ENCODE measurements at places on chromosomes 7 and 10.

DNA sequence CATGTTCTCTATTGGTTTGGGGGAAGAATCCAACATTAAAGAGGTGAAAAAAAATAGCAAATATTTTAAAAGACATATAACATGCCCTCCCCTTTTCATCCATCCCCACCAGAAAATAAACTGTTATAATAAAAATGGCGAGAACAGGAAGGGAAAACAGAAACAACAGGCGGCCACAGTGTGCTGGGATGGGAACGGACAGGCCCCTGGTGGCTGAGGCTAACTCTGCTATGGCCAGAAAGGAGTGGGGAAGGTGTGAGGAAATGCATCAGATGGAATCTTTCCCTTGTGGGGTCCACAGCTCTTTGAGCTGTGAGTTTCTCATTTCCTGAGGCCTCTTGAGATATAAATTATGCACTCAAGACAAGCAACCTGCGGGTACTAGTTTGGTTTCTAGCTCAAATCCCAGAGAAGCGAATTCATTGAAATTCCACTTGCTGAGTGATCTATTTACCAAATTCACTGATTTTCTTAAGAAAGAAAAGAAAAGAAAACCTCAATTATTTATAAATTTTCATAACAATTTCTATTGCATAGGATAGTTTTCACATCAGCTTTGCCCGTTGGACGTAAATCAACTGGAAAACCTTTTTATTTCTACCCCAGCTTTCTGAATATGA, 139.5 kb downstream of the BMPER start:
- DNase-seq = no peak

GRCh38 chr7:135200821-135201331, 10.4 kb downstream of the WDR91 start:
- DNase-seq = no peak

GRCh38 chr10:80158598-80159127, 26.1 kb downstream of the PLAC9 start:
- DNase-seq = peak; percentile 97

- peak; percentile 73 for DNase-seq
Measured at GRCh38 chr10:103470761-103471653, 8.0 kb downstream of the CALHM3 start.

DNA sequence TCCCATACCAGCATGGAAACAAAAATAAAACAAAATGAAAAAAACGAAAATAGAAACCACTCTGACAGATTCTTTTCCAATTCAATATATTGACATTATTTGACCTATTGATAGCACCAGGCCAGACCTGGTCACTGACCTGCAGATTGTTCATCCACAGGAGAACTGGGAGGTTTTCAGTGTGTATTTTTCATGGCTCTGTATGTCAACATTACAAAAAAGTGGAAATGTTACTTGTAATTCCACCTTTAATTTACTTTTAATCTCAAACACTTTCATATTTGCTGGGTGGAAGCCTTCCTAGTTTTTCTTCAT, 2.9 kb downstream of the HKDC1 start:
- no peak for DNase-seq

DNA sequence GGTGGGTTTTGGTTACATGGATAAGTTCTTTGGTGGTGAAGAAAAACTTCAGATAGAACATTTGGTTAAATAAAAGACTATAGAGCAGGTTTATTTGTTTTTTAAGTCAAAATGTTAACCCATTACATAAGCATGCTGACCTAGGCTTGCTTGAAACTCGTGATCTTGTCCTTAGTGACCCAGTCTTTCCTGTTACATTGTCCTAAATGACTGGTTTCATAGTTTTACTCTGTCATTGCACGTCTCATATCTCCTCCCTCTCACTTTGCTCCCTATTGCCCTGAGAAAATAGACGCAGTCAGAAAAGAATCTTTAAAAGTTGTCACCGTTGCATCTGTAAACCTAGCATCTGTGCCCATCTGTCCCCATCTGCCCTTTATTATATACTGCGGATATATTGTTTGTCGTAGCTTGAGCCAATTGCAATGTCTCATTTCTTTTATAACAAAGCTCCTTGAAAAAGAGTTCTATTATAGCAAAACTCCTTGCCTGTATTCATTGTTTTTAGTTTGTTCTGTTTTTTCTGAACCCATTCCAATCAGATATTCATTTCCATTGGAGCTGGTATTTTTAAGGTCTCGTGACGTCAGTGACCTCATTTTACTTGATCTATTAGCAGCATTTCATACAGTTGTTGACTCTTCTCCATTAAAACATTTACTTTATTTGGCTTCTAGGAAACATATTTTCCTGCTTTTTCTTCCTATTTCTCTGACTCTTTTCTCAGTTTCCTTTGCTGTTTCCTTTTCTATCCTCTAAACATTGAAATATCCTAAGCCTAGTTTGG, 57.3 kb downstream of the HELLS start:
- DNase-seq = peak; percentile 34

DNA sequence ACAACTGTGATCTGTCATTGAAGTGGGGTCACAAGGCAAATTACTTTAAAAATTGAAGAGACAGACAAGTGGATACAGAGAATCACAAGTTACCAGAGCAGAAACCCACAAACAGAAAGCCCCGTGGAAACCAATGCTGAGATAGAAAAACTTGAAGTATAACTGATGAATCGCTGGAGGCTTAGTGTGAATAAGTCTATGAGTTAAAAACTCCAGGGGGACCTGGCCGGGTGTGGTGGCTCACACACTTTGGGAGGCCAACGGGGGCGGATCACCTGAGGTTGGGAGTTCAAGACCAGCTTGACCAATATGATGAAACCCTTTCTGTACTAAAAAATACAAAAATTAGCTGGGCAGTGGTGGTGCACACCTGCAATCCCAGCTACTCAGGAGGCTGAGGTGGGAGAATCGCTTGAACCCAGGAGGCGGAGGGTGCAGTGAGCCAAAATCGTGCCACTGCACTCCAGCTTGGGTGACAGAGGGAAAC, 69.7 kb upstream of the ZNRF2 start:
- DNase-seq = no peak

- DNase-seq = no peak
Measured at GRCh38 chr7:133202942-133203341, 49.9 kb upstream of the EXOC4 start.

GRCh38 chr7:131555552-131556052, 826 bp downstream of the PODXL start:
- no peak for DNase-seq

GRCh38 chr10:47112612-47113011, 187.4 kb upstream of the GDF10 start:
- no peak for DNase-seq

- DNase-seq = no peak
Measured at GRCh38 chr10:119419931-119420330, 122.6 kb downstream of the RGS10 start.

DNA sequence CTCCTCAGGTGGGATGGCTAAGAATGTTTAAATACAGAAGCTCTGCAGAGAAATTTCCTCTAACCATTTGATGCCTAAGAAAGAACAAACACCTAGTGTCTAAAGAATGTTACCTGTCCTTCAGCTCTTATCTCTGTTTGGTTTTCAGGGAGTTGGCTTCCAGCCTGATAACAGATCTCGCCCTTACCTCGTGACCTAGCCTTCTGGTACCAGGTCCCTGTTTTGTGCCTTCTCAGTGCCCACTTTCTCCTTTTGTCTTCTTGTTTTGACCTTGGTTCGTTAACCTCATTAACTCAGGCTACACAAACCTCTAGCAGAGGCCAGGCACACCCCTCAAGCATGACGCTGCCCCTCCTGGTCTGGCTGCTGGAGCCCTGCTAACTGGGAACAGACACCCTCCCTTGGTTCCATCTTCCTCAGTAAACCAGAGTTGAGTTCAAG, 16.1 kb upstream of the RAB11FIP2 start:
- no peak for DNase-seq

DNA sequence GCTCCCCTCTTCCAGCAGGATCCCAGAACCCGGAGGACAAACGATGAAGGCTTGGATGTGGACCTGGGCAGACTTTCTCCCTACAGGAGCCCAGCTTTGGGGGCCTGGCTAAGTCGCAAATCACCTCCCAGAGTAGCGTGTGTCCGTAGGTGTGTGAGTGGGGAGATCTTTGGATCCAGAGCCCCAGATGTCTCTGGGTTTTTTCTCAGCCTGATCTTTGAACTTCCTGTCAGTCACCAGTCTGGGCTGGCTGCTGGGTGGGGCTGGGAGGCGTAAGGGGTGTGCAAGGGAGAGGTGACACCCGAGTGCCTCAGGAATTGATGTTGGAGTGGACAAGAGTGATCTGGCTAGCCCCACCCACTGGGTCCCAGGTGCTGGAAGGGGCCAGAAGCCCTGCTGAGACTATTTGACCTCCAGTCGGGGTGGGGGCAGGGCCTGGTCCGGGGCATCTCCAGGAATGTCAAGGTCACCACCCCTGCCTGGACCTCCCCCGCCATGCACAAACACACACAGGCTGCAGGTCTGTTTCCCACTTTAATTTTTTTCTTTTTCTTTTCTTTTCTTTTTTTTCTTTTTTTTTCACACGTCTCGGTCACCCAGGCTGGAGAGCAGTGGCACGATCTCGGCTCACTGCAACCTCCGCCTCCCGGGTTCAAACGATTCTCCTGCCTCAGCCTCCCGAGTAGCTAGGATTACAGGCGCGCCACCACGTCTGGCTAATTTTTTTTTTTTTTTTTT, at the start of gene MOGAT3:
Gene MOGAT3, minus strand, starts transcription at position 175 of the 738 bp plus-strand sequence. CDS start 182 bp downstream, outside the sequence.
- no peak for DNase-seq

- DNase-seq = peak; percentile 57
Measured at GRCh38 chr10:77877441-77878344, 48.9 kb downstream of the DLG5 start.

- peak; percentile 65 for DNase-seq
Measured at GRCh38 chr7:112892263-112892662, 102.1 kb upstream of the TMEM168 start.

DNA sequence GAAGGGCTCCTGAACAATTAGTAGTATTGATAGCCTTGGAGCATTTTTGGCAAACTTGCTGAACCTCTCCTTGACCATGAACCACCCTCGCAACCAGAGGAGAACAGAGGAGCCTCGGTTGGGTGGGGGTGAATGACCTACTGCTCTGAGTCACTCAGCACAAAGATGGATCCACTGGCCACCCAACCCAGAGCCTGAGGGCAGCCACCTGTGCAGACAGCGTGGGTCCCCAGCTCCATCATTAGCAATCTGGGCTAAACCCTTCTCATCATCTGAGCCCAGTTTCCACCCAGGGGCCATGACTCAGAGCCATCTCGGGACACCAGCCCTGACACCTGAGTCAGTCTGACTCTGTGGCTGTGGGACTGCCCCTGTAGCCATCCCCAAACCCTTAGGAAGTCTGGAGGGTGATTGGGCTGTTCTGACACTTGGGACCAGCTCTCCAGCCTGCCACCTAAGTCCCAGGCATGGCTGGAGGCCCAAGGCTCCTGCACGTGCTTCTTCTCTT, 171.8 kb upstream of the GPR26 start:
- DNase-seq = no peak

GRCh38 chr7:98282703-98283102, 1.2 kb downstream of the BRI3 start:
- peak; percentile 32 for DNase-seq

DNA sequence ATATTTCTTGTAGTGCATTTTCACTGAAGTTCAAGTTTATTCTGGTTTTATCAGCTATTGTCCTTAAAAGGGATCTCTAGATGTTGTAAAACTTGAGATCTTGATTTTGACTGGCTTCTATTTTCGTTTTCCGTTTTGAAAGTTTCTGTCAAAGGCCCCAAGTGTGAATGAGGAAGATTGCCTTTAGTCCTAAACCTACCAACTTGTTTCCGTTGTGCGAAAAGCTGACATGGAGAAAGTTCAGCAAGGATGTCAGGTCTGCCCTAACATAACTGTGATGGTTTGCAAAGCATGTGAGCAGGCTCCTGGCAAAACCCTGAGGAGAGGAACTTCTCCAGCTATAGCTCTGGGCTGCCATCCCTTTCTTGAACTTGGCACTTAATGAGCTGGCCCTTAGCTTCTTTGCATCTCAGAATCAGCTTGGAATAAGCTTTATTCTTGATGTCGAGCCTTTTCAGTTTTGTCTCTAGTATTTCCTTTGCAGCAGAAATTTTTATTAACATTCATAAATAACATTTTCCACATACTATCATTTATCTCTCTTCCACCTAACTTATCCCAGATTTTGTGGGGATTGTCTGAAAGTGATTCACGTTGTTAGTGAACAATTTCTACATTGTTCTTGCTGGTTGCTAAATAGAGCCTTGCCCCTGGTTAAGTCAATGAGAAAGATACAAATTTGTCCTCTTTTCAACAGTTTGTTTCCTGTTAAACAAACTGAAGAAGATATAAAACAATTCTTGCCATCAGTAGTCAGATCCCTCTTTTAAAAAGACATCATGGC, 559.4 kb downstream of the SUGCT start:
- no peak for DNase-seq

- no peak for DNase-seq
Measured at GRCh38 chr7:155741805-155742204, 70.5 kb downstream of the SHH start.

DNA sequence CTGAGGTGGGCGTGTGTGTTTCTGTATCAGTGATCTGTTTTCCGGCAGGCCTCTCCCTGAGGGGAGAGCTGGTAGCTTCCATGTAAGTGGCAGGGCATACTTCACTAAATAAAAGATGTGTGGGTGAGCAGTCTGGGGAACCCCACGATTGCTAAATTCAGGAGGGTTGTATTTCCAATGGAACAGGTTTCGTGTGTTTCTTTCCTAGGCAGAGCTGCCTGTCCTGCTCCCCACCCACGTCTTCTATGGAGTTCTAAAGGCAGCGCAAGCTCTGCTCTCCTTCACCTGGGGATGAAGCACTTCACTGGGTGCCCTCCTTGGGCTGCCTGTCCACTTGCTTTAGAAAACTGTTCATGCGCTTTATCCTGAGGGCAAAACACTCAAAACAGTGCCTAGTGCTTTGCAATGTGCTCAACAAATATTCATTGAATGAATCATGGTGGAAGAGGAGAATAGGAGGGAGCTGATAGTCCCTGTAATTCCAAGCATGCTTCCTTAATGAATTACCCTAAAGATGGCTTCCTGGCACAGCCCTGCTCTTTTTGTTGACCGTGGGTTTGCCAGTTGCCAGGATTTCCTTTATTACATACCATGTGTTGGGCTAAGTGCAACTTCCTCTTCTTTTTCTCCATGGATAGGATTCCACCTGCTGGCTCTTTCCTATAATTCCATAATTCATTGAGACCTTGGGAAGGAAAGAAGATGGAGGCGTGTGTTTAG, 50.6 kb upstream of the SRPK2 start:
- DNase-seq = peak; percentile 78

GRCh38 chr7:3488829-3489228, 187.8 kb downstream of the SDK1 start:
- DNase-seq = no peak

GRCh38 chr10:69102440-69102839, 14.5 kb downstream of the SRGN start:
- DNase-seq = no peak

- no peak for DNase-seq
Measured at GRCh38 chr10:21520509-21520908, 5.0 kb downstream of the SKIDA1 start.

DNA sequence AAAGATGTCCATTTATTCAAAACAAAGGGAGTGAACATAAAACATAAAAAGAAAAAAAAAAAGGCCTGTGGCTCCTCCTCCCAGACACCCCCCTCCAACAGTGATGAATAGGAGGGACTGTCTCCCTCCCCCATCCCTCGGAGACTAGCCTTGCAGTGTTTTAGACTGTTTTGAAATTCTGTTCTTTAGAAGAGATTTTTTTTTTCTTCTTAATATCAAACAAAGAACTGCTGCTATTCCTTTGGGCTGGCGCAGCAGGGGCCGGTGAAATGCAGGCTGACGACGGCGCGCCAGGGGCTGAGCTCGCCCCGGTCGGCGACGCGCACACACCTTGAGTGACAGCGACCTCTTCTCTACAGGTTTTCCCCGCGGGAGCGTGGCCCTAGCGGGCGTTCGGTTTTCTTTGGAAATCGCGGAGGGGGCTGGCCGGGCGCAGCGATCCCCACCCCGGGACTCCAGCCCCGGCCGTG, at the start of gene LANCL2:
Gene LANCL2, plus strand, starts transcription at position 133 of the 470 bp plus-strand sequence. CDS start 689 bp downstream, outside the sequence.
- peak; percentile 49 for DNase-seq
